Brain (organoid and tissue), 16 donors: ENCODE measurements at places on chromosomes 3 and 15.

DNA sequence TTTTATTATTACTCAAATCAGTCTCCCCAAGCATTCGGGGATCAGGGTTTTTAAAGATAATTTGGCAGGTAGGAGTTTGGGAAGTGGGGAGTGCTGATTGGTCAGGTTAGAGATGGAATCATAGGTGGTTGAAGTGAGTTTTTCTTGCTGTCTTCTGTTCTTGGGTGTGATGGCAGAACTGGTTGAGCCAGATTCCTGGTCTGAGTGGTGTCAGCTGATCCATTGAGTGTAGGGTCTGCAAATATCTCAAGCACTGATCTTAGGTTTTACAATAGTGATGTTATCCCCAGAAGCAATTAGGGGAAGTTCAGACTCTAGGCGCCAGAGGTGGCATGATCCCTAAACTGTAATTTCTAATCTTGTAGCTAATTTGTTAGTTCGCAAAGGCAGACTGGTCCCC is 20.6 kb upstream of the TRANK1 start:
- no peak for DNase-seq

DNA sequence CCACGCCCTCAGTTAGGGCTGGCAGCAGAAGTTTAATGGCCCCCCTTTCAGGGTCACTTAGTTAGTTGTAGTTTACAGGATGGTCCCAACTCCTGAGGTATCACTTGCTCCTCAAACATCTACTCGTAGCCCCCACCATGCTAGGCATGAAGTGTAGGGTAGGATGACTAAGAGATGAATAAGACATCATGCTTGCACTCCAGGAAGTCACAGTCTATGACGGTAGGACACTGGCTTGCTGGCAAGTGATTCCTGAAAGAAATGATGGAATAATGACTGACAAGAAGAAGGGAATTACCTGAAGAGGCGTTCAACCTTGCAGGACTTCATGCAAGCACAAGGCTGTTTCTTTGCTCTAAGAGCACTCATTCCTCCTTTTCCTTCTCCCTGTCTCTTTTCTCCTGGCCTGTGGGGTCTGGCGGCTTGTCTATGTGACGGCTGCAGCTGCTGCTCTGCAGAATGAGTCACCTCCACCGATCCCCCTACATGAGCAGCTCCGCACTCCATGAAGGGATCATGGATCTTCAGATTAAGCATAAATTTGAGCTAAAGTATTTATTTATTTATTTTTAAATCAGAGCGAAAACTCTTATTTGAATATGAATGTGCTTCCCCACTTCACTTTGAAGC is 82.9 kb upstream of the BOC start:
- DNase-seq: no peak

DNA sequence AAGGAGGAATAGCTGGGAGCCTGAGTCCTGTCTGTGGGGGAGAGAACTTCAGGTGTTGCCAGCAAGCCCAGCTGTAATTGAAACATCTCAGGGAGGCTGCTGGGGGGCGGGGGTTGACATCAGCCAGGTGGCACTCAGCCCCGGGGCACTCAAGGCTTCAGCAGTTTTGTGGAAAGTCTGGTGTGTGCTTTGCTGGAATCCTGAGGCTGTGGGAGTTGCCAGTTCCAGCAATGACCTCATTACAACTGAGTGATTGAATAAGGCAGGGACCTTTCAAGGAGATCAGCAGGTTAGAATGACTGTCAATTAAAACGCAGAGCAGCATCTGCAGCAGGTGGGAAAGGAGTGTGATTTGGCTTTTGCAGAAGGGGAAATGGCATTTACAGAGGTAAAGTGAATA is 75.7 kb downstream of the FAM43A start:
- no peak for DNase-seq

DNA sequence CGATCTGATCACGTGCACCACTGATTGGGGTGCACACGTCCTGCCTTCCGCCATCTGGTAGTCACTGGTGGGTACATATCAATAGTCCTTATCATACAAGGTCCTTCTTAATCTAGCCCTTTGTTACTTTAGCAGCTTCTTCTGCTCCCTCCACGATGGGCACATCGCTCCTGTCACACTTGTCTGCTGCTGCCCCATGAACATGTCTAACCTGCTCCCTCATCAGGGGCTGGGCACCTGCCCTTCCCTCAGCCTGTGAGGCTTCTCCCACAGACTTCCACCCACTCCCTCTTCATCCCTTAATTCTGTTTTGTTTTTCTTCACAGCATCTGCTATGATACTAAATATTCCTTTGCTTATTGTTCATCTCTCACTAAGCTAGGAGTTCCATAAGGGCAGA is 82.5 kb downstream of the UACA start:
- DNase-seq: no peak

DNA sequence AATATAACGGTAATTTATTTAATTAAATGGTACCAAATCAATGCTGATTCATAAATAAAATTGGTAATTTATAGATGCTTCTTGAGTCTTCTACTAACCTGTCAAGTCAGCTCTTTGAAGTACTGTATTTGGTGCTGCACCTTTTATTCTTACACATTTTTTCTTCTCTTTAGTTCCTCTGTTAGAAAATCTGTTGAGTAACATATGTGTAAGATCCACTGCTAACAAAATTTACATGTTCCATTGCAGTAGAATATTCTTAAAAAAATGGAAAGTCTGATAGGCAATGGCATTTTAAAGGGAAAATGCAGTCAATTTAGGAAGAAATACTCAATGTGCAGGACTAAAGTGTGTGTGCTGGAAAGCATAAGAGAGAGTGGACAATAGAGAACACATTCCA is 936.6 kb downstream of the ZPLD1 start:
- DNase-seq: peak; percentile 87

GRCh38 chr3:2458816-2459215 is 360.1 kb downstream of the CNTN4 start:
- DNase-seq: no peak

- no peak for DNase-seq
Measured at GRCh38 chr15:39706206-39706605, 76.4 kb downstream of the FSIP1 start.

DNA sequence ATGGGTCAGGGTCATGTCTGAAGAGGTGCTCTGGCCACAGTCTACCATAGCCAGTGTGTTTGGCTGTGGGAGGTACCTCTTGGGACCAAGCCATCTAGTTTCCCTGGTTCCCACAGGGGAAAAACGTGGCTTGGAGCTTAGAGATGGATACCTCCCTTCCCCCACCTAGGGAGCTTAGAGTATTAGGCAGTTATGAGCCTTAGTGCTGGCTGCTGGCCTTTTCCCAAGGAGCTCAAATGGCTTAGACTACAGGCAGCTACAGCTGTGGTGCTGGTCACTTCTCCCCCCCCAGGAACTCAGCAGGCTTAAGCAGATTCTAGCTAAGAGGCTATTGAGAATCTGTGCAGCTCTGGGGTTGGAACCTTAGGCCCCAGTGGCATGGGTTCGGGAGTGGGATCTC is 591.2 kb downstream of the NSUN3 start:
- DNase-seq: no peak

DNA sequence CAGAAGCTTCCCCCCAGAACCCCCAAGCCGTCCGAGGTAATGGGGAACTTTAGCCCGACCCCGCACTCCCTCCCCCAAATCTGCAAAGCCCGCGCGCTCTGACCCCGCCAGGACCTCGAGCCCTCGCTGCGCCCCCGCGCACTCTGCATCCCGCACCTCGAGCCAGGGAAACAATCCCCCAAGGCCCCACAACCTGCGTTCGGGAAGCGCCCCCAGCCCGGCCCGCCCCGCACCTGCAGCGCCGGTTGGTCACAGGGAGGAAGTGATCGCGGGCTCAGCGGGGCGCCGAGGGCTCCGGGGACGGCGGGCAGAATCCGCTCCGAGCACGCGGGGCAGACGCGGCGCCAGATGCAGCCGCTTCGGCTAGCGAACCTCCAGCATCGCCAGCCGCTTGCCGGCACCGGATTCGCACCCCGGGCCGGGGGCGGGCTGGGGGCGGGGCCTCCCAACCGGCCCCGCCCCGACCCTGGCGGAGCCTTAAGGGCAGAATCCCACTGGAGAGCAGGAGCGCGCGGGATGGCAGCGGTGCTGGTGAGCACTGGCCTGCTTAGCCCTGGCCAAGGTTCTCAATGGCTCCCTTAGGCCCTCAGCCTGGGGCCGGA is at the start of gene CAMKV:
Gene CAMKV, minus strand, starts transcription at position 382 of the 602 bp plus-strand sequence. CDS start 7,518 bp downstream, outside the sequence.
- DNase-seq: peak; percentile 74

DNA sequence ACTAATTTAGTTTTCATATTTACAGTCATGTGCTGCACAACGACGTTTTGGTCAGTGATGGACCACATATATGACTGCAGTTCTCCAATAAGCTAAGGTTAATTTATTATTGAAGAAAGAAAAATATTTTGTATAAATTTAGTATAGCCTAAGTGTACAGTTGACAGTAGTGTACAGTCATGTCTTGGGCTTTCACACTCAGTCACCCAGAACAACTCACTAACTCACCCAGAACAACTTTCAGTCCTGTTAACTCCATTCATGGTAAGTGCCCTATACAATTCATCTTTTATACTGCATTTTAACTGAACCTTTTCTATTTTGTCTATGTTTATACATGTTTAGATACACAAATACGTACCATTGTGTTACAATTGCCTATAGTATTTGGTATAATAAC is 3.8 kb upstream of the GABRR3 start:
- DNase-seq: no peak

- DNase-seq: no peak
Measured at GRCh38 chr15:59177317-59177660, 29.4 kb upstream of the LDHAL6B start.

GRCh38 chr3:78368636-78369345 is 1328.9 kb downstream of the ROBO2 start:
- peak; percentile 28 for DNase-seq

- peak; percentile 64 for DNase-seq
Measured at GRCh38 chr3:172982736-172983364, 158.2 kb downstream of the SPATA16 start.

DNA sequence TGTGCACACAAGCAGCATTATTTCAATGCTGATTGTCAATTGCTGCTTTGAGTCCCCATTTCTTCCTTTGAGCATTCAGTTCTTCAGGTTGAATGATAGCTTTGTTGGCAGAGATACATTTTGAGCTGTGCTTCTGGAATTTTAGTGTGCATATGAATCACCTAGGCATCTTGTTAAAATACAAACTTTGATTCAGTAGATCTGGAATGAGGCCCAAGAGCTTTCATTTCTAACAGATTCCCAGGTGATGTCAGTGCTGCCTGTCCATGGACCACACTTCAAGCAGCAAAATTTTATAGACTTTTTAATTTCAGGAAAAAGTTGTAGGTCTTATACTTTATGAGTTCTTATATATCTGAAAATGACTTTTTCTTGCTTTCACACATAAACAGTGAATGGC is 131.1 kb downstream of the ADAMTSL3 start:
- no peak for DNase-seq

- DNase-seq: no peak
Measured at GRCh38 chr3:13174011-13174802, 101.0 kb upstream of the IQSEC1 start.

- peak; percentile 76 for DNase-seq
Measured at GRCh38 chr3:187741403-187742350, 3.6 kb downstream of the BCL6 start.

- DNase-seq: no peak
Measured at GRCh38 chr15:81280696-81281455, 43.1 kb downstream of the STARD5 start.

- peak; percentile 90 for DNase-seq
Measured at GRCh38 chr15:75029378-75030022, 6.1 kb downstream of the PPCDC start.

- DNase-seq: no peak
Measured at GRCh38 chr3:111521891-111522290, 20.1 kb upstream of the CD96 start.

DNA sequence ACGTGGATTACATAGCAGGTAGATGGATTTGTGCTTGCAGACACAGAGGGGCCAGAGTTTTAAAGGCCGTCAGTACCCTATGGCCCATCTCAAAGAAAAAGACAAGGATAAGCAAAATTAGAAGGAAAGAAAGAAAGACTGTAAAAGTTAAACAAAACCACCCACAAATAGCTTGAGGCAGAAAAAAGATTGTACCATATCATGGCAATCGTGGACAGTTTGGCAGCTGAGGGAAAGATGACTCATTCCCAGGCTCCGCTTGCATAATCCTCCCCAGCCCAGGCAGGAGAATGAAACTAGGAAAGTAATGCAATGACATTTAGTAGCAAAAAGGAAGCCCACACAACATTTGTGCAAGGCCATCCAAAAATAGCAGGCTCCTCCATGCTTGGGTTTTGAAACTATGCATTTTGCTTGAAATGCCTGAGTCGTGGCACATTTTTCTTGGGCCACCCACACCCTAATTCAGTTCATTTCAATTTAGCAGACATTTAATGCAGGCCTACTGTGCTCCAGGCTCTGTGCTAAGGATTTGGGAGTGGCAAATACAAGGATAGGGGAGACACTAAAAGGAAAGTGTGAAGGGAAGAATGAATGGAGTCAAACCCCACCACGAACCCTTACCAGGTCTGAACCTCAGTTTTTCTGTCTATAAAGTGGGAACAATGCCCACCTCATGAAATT is 40.9 kb upstream of the SMAD3 start:
- DNase-seq: no peak

DNA sequence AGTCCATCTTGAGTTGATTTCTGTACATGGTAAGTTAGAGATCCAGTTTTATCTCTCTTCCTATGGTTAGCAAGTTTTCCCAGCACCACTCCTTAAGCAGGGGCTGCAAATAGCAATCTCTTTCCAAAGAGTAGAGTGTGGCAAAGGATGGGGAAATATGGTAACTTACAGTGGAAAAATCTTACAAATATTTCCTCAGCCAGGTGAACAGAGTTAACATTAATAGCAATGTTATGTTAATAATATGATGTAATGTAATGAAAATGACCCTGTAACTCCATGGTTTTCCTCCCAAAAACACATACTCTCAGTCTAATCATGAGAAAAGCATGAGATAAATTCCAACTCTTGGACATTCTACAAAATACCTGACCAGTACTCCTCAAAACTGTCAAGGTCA is 30.4 kb downstream of the FSIP1 start:
- no peak for DNase-seq

DNA sequence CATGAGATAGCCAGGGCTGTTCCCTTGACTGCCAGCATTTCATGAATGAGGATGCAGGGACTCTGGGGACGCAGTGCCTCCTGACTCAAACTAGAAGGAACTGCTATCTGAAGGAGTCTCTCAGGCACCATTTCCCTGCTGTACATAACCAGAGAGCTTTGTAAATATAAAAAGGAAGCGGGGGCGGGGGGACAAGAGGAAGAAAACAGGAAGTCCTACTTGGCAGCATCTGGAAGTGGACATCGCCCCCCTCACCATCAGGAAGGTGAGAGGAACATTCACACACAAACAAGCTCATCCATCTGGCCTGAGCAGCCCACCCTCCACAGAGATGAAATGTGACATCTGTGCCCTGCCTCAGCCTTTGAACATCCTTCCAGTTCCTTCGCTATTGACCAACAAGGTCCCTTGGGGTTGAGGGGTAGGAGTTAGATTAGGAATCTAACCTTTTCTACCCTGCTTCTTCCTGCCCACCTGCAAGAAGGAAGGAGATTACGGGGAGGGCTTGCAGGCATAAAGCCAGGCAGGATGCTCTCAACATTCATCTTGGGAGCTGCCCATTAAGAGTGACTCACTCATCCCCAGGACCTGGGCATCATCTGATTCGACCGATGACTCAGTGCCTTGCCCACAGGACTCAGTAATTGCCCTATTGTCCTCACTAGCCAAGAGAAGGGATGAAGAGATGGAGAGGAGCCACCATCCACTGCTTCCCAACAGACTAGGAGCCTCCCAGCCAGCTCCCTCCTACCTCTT is 31.9 kb downstream of the SH3BP5 start:
- DNase-seq: no peak

GRCh38 chr15:56749982-56750381 is 16.7 kb upstream of the ZNF280D start:
- no peak for DNase-seq
